ENCODE measurements at places on chromosomes 7 and 10.

DNA sequence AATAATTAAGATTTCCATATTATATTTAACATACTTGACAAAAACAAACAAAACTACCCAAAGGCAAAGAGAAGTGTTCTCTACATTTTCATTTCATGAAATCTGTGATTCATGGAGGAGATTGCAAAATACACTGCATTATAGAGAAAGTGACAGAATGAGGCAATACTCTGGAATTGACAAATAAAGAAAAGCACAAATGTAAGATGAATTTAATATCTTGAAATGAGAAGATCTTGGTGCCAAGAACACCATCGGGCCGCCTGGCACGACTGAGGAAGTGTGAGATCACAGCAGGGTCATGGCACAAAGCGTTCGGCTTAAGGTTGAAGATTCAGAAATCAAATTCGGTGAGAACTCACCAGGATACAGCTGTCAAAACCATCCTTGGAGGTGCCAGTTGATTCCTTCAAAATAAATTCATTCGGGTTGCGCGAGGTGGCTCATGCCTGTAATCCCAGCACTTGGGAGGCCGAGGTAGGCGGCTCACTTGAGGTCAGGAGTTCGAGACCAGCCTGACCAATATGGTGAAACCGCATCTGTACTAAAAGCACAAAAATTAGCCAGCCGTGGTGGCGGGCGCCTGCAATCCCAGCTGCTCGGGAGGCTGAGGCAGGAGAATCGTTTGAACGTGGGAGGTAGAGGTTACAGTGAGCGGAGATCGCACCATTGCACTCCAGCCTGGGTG lies 174.0 kb upstream of the PFKP start:
- no peak for DNase-seq

DNA sequence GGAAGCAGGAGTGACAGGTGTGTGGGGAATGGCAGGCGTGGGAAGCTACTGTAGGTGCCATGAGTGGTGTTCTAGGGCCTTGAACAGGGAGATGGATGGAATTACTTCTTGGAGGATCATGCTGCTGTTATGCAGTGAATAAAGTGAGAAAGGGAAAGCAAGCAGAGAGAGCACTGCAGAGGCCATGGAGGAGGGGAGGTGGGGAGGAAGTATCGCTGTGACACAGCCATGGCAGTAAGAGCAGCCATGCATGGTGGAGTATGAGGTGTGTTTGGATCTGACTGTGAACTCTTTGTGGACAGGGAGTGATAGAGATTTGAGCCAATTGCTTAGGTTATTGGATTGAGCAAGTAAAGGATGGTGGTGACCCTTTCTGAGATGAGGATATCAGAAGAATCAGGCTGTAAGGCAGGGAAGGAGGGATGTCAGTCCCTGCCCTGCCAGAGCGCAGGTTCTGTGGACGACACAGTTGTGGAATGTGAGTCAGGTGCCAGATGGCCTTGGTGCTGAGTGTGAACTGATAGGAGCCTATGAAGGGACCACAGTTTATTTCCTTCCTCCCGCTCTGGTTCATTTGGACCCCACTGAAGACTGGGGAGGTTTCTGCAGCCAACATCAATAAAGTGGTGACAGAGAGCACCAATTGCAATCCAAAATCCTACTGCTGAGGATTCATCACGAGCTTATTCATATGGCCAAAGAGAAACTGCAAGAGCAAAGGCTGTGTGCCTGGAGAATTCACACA lies 105.5 kb upstream of the TMEM72 start:
- no peak for DNase-seq

DNA sequence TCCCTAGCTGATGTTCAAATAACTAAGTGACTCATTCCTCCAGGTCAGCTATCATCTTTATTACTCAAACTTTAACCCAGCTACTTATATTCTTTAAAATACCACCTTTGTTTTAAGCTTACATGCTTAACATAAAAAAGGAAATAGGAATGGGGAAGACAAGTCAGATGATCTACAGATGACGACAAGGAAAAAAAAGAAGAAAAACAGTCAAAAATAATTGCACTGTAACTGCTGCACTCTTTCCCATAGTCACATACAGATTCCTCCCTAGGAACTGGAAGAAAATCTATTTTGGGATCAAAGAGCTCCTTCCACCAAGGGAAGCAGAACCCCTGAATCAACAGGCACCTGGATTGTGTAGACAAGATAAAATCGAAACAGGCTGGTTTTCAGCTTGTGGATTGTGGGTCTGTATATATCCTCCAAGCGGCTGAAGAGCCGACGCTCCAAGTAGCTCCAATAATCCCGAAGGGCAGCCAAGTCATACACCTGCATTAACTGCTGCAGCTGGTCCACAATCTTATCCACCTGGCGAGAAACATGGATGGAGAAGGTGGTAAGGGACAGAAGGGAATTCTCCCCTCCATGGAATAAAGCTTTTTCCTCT lies 2.0 kb downstream of the WDR91 start:
- DNase-seq: no peak

- DNase-seq: peak; percentile 56
Measured at GRCh38 chr7:101816595-101817470, 593 bp upstream of the CUX1 start.

All from hypothalamus (tissue), 51 donors.